ENCODE measurements at places on chromosomes 5 and 9.

DNA sequence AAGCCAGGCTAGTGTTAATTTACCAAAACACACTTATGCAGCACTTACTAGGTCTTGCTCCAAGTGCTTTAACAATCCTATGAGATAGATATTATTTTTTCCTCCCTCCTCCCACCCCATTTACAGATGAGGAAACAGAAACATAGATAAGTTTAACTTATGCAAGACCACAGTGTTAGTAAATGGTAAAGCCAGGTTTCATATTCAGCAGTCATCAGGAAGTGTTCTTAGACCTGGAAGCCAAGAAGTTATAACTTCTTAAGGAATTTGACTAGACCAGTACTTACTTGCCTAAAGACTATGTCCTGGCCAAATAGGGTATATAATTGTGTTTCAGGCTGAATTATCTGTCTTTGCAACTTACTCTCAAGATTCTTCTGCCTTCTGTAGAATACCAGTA is 15.9 kb downstream of the ABHD17B start:
- peaks cover 44% of the 10 kb centered on the region for H3K4me1 ChIP-seq
- H3K4me3 ChIP-seq: no peak overlapping the region
- no peaks in the 10 kb centered on the region for H3K36me3 ChIP-seq
- no peak overlapping the region for H3K27ac ChIP-seq

DNA sequence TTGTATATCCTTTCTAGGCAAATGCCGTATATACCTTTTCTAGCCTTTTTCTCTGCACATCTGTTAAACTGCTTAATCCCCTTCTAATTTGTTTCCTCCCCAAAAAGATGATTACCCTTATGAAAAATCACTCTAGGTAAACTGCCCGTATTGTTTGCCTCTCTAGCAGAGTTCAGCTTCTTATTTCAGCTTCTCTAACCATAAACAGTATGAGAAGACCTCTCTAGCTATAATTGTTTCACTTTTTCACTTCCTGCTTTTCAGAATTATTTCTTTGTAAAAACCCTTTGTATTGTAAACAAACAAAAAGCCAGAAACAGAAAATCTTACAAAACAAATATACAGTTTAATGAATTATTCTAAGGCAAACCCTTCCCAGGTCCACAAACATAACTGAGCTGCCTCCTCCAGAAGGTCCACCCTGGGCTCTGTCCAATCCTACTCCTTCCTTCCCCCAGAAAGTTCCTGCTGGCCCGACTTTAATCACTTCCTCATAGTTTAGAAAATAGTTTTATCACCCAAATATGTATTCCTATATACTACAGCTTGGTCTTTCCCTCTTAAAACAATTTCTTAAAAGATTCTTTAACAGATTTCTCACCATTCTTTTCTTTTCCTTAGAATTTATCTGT is 158.1 kb downstream of the FGF1 start:
- no peak for DNase-seq
- H3K4me3 ChIP-seq: no peak overlapping the region
- H3K27me3 ChIP-seq: no peaks in the 10 kb centered on the region
- H3K36me3 ChIP-seq: no peaks in the 10 kb centered on the region
- no peak overlapping the region for H3K27ac ChIP-seq

- no peak overlapping the region for H3K4me3 ChIP-seq
- H3K27ac ChIP-seq: no peak overlapping the region
- peaks cover 39% of the 10 kb centered on the region for H3K4me1 ChIP-seq
- no peaks in the 10 kb centered on the region for H3K27me3 ChIP-seq
- H3K36me3 ChIP-seq: no peaks in the 10 kb centered on the region
- no peak for DNase-seq
Observed at GRCh38 chr5:43034591-43034968, 5.5 kb downstream of the ANXA2R start.

- H3K27me3 ChIP-seq: peaks cover 65% of the 10 kb centered on the region
- H3K36me3 ChIP-seq: no peaks in the 10 kb centered on the region
- no peak for DNase-seq
- H3K4me3 ChIP-seq: no peak overlapping the region
- H3K4me1 ChIP-seq: peaks cover 2% of the 10 kb centered on the region
Observed at GRCh38 chr5:139761501-139761900, 34.1 kb upstream of the PSD2 start.

- H3K36me3 ChIP-seq: no peaks in the 10 kb centered on the region
- no peak overlapping the region for H3K4me3 ChIP-seq
- H3K4me1 ChIP-seq: peaks cover 5% of the 10 kb centered on the region
- no peak for DNase-seq
- H3K27me3 ChIP-seq: peaks cover 47% of the 10 kb centered on the region
Observed at GRCh38 chr9:93967020-93967803, 12.1 kb upstream of the BARX1 start.

GRCh38 chr9:126965541-126966428 is 51.2 kb downstream of the RALGPS1 start:
- DNase-seq: no peak
- H3K4me1 ChIP-seq: no peaks in the 10 kb centered on the region
- H3K27ac ChIP-seq: no peak overlapping the region
- no peaks in the 10 kb centered on the region for H3K36me3 ChIP-seq
- no peak overlapping the region for H3K4me3 ChIP-seq
- peaks cover 4% of the 10 kb centered on the region for H3K27me3 ChIP-seq

GRCh38 chr5:60436518-60436917 is 263.4 kb downstream of the DEPDC1B start:
- H3K27ac ChIP-seq: no peak overlapping the region
- H3K4me3 ChIP-seq: no peak overlapping the region
- DNase-seq: no peak
- H3K4me1 ChIP-seq: no peaks in the 10 kb centered on the region
- H3K36me3 ChIP-seq: no peaks in the 10 kb centered on the region

GRCh38 chr5:50807661-50808060 is 141.2 kb downstream of the PARP8 start:
- peaks cover 2% of the 10 kb centered on the region for H3K4me1 ChIP-seq
- DNase-seq: no peak
- peaks cover 33% of the 10 kb centered on the region for H3K36me3 ChIP-seq
- no peak overlapping the region for H3K27ac ChIP-seq
